A549 treated with GW870086 at 1 μM for 4 hours (cell line): ENCODE measurements at places on chromosomes 12 and 14. TPM values are rescaled to one million over a fixed set of nuclear protein-coding genes. Genes with fewer than 3 reads are reported as not detected.

The TAC3 gene
- 0.17 to 0.63 TPM (median 0.19 TPM) in 3 of 5 replicates, not detected in the others for total RNA-seq

The STON2 gene
- 0.81 to 1.2 TPM (median 1.1 TPM) in 5 replicates for total RNA-seq

The FERMT2 gene
- 31.2 to 45.7 TPM (median 42.7 TPM) in 5 replicates for total RNA-seq

The KRT71 gene
- total RNA-seq = not detected in 5 replicates

The DAZAP2 gene
- 302 to 342 TPM (median 331 TPM) in 5 replicates for total RNA-seq

The SLC17A8 gene
- total RNA-seq = 0.03 TPM in 1 of 5 replicates, not detected in the others

The TUNAR gene
- total RNA-seq = not detected in 5 replicates

The MORN3 gene
- 0.10 to 0.35 TPM (median 0.21 TPM) in 5 replicates for total RNA-seq

The A2ML1 gene
- not detected in 5 replicates for total RNA-seq

The TRHDE gene
- 0.14 to 0.19 TPM in 2 of 5 replicates, not detected in the others for total RNA-seq

The SLC6A15 gene
- 3.7 to 4.9 TPM (median 4.7 TPM) in 5 replicates for total RNA-seq

The SLC25A21 gene
- 0.55 to 1.0 TPM (median 0.73 TPM) in 5 replicates for total RNA-seq

The PDE3A gene
- total RNA-seq = 2.2 to 3.1 TPM (median 2.8 TPM) in 5 replicates

The SIX1 gene
- 6.2 to 8.7 TPM (median 8.0 TPM) in 5 replicates for total RNA-seq

The DEPDC4 gene
- total RNA-seq = 1.3 to 2.0 TPM (median 1.5 TPM) in 5 replicates

The NANOG gene
- not detected in 5 replicates for total RNA-seq

The PIWIL1 gene
- total RNA-seq = 0.27 TPM in 1 of 5 replicates, not detected in the others

The E2F7 gene
- 5.0 to 8.2 TPM (median 7.7 TPM) in 5 replicates for total RNA-seq

The TEX22 gene
- 0.14 to 0.52 TPM (median 0.23 TPM) in 4 of 5 replicates, not detected in the other for total RNA-seq

The PAPLN gene
- 4.3 to 6.5 TPM (median 5.4 TPM) in 5 replicates for total RNA-seq

The OASL gene
- 2.7 to 4.7 TPM (median 4.1 TPM) in 5 replicates for total RNA-seq

The GALNT9 gene
- 4.8 to 7.7 TPM (median 6.2 TPM) in 5 replicates for total RNA-seq
